ENCODE measurements at places on chromosomes 12 and 14.

- no peak for DNase-seq
Measured at GRCh38 chr12:97140355-97140754, 233.3 kb downstream of the NEDD1 start.

- no peak for DNase-seq
Measured at GRCh38 chr14:94307410-94307992, 14.4 kb upstream of the SERPINA10 start.

DNA sequence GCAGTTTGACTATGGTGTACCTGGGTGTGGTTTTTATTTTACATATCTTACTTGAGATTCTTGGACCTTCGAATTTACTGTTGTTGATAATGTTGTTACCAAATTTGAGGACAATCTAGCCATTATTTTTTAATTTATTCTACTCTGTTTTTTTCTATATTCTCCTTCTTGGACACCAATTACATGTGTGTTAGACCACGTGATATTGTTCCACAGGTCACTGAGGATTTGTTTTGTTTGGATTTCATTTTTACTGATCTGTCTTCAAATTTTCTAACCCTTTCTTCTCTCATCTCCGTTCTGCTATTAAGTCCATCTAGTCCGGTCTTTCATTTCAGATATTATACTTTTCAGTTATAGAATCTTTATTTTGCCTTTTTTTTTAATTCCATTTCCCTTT is 204.9 kb upstream of the BCL2L14 start:
- no peak for DNase-seq

GRCh38 chr12:131787143-131787660 is 41.0 kb upstream of the MMP17 start:
- DNase-seq: no peak

- DNase-seq: no peak
Measured at GRCh38 chr14:102238131-102238530, 66.8 kb downstream of the MOK start.

- no peak for DNase-seq
Measured at GRCh38 chr12:124633365-124634362, 66.3 kb upstream of the NCOR2 start.

DNA sequence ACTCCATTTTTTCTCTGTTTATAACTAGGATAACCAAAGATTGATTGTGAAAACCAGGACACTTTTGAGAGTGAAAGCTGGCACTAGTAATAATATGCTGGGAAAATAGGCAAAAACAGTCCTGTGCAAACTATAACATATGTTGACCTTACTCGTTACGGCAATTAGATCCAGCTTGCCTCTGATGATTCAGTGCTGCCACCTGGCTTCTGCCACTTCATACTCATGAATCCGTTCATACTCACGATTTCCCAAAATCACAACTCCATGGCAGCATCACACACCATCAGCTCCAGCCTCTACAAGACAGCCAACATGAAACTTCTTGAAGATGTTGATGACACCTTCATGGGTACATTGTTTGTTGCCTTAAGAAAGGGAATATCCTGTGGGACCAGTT is 49.1 kb upstream of the CAND1 start:
- DNase-seq: no peak

DNA sequence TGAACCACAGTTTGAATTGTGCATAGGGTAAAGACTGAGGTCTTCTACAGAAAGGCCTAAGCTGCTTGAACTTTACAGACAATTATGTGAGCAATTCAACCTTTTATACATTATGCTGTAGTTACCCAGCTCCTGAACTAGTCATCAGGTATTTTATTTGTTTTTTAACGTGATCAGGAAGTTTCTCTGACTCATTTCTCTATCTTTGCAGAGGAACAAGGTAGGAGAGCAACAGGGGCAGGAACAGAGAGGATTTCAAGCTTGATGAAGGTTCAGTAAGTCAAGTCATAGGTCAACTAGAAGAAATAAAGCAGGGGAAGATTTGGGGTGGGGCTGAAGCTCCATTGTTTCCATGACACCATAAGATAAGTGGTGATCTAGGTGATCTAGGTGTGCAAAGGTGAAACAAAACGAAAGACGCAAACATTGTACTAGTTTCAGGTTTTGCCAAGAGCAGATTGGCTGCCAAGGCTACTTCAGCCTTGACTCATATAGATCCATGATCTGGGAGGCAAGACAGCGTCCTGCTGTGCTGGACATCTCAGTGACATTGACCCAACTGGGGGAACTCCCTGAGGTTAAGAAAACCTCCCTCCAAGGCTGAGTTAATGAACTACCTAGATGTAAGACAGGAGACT is 198.1 kb downstream of the DAD1 start:
- no peak for DNase-seq

DNA sequence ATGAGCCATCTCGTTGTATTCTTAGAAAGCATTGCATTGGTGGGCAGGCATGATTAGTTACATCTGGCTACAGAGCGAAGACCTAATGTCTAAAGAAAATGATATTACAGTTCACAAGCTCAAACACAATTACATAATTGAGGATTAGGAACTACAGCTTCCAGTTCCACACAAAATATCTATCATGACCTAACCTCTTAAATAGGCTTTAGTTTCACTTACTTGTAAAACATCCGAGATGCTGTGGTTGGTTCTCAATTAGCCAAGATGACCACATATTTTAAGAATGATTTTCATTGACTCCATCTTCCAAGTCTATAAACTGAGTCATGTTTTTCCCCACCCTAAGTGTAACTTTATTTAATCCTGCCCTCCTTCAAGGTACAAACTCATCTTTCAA is 69.5 kb downstream of the LRIG3 start:
- no peak for DNase-seq

DNA sequence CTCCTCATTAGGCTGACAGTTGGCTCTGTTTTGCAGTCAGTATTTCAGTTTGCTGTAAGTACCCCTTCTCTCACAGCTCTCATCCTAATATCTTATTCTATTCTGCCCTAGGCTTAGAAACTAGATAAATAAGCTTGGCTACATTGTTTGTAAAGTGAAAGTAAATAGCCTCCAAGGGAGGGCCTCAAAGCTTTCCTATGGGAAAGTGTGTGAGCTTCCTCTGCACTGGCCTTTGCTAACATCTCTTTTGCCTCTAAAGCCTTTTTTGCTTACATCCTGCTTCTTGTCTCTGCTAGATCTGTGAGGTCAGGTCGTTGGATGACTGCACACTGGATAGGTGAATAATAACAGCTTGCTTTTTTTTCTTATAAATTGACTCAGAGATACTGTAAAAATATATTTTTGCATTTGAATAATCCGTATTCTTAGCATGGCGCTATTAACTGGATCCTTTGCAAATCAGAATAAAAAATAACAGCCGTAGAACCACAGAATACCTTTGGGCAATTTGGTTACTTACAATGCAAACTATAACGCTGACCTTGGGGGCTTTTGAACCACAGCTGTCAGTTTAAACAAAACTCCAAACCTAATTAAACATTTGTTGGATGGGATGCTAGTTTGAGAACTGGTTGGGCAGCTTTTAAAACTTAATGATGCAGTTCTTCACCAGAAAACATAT is 55.1 kb downstream of the TTC6 start:
- no peak for DNase-seq

DNA sequence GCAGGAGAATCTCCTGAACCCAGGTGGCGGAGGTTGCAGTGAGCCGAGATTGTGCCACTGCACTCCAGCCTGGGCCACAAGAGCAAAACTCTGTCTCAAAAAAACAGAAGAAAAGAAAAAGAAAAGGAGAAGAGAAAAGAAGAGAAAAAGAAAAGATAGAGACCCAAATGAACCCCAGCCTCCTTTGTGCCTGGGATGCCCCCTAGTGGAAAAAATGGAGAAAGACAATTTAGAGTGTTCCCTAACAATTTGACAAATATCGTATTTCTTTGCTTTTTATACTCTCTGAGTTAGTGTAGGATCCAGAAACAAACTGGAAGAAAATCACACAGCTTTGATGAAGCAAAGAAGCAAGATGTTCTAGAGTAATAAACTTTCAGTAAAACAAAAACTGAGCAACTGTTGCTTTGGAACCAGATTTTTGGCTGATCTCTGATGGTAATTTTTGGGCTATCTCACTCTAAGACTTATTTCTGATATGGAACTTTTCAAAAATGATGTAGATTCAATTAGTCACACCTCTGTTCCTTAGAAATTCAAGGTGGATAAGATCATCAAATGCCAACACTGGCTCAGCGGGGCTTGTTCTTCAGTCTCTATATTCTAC is 18.6 kb upstream of the PRKAB1 start:
- no peak for DNase-seq

GRCh38 chr12:116890330-116890729 is 9.1 kb upstream of the HRK start:
- DNase-seq: no peak

DNA sequence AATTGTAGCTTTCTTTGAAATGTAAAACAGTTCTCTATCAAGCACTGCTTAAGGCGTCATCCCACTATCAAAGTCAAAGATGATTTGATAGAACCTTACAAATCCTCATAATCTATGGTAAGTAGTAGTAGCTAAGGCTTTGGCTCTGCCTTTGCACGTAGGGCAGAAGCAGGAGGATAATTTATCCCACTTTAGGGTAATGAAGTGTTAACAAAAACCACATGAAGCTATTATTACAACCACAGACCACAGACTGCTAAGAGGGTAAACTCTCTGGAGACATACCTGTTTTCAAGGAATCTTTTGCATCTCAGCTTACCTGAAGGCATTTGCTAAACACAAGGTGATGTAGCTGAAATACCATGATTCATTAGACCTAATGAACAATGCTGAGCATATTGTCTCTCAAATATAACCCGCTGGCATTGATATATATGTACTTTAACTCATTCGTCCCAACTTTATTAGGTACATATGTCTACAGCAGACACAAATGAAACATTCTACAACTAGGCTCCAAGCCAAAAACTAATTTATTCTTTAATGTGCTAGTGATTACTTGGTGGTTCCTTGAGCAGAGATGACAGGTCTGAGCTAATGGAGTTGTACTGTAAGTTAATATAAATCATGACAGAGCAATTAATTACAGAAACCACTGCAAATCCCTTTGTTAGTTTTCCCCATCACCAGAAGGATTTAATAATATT is 368.8 kb downstream of the ETNK1 start:
- no peak for DNase-seq

- no peak for DNase-seq
Measured at GRCh38 chr12:2607881-2608607, 186.7 kb upstream of the FKBP4 start.

DNA sequence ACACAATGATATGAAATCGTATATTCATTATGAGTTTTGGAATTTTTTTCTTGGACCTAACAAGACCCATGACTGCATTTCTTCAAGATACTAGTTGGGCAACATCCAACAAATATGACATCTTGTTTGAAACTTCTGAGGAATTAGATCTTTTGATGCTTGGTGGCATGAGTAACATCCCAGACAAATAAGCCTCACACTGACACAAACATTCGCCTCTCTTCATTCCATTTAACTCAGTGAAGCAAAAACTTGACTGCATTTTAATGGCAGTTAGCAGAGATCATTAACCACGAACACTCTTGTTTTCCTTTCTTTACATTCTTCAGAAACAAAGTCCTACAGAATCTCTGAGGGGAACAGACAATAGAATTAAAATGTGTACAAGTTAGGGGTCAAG is 758.3 kb downstream of the C12orf50 start:
- no peak for DNase-seq

- DNase-seq: no peak
Measured at GRCh38 chr12:113464452-113464775, 7.3 kb downstream of the LHX5 start.

DNA sequence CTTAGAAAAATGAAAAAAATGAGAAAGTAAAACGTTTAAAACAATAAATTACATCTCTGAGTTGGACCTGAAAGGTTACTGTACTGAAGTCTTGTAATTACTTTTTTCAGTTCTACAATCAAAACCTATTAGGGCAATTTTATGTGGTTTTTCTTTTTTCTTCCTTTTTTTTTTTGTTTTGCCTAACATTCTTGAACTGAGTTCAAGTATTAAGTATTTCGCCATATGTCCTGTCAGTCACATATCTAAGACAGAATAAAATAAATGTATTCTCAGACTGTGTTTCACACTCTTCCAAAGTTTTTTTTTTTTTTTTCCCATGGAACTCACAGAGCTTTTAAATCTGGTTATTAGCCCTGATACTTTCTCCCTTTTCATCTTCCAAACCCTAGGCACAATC is 172.0 kb downstream of the BCAT1 start:
- no peak for DNase-seq
